ENCODE measurements at places on chromosomes 1 and 21. TPM values are rescaled to one million over a fixed set of nuclear protein-coding genes. Genes with fewer than 3 reads are reported as not detected.

GRCh38 chr1:180173952-180174351 is 19.3 kb downstream of the QSOX1 start:
- H3K27me3 ChIP-seq, result no peaks in the 10 kb centered on the region
- H3K27ac ChIP-seq, result peak overlapping the region; percentile 10
- H3K4me1 ChIP-seq, result peaks cover 35% of the 10 kb centered on the region
- H3K36me3 ChIP-seq, result no peaks in the 10 kb centered on the region
- DNase-seq, result no peak

DNA sequence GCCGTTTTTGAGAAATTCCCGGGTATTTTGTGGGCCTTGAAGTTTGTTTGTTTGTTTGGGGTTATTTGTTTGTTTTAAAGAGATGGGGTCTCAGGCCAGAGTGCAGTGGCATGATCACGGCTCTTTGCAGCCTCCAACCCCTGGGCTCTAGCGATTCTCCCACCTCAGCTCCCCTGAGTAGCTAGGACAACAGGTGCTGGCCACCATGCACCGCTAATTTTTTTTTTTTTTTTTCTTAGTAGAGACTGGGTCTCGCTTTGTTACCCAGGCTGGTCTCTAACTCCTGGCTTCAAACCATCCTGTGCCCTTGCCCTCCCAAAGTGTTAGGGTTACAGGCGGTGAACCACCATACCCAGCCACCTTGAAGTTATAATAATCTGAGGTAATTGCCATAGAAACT is 2.0 kb downstream of the CHTOP start:
- DNase-seq, result no peak
- no peaks in the 10 kb centered on the region for H3K27me3 ChIP-seq
- H3K36me3 ChIP-seq, result peaks cover 48% of the 10 kb centered on the region

GRCh38 chr1:3054474-3054873 is 14.5 kb upstream of the PRDM16 start:
- no peaks in the 10 kb centered on the region for H3K27me3 ChIP-seq
- H3K4me1 ChIP-seq, result no peaks in the 10 kb centered on the region
- no peaks in the 10 kb centered on the region for H3K36me3 ChIP-seq
- no peak overlapping the region for H3K4me3 ChIP-seq
- DNase-seq, result no peak

- H3K36me3 ChIP-seq, result no peaks in the 10 kb centered on the region
- DNase-seq, result no peak
- H3K27ac ChIP-seq, result peak overlapping the region; percentile 82
- H3K27me3 ChIP-seq, result no peaks in the 10 kb centered on the region
- H3K4me1 ChIP-seq, result peaks cover 35% of the 10 kb centered on the region
These were observed 9.9 kb upstream of the MAPKAPK2 start for GRCh38 chr1:206674745-206675175.

DNA sequence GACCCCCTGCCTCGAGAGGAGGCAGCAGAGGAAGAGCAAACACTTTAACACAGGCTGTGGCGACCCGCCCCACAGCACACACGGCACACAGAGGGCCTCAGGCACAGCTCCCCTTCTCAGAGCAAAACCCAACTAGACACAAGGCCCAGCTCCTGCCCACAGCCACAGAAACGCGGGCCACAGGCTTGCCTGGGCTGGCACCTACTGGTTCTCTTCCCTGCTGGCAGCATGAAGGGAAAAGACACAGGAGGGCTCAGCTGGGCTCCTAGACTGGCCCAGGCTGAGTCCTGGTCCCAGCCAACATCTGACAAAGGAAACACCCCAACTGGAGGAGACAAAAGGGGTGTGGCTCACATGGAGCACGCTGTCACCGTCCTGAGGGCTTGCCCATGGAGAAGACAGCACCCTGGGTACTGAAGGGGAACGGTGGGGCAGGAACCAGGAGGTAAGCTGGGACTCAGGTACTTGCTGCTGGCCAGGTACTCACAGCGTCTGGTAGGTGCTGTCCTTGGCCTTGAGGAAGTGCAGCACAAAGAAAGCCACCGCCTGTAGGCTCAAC is 3.5 kb downstream of the CD164L2 start:
- peak overlapping the region; percentile 77 for H3K27ac ChIP-seq
- DNase-seq, result no peak
- no peak overlapping the region for H3K4me3 ChIP-seq
- no peaks in the 10 kb centered on the region for H3K36me3 ChIP-seq
- H3K27me3 ChIP-seq, result no peaks in the 10 kb centered on the region
- peaks cover 66% of the 10 kb centered on the region for H3K4me1 ChIP-seq

DNA sequence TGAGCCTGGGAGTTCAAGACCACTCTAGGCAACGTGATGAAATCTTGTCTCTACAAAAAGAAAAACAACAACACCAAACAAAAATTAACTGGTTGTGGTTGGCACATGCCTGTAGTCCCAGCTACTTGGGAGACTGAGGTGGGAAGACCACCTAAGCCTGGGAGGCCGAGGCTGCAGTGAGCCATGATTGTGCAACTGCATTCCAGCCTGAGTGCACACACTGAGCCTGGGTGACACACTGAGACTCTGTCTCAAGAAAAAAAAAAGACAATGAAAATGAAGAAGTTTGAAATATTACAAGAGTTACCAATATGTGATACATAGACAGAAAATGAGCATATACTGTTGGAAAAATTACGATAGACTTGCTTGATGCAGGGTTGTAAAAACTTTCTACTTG is 31.9 kb downstream of the PDC start:
- no peak for DNase-seq
- no peaks in the 10 kb centered on the region for H3K27me3 ChIP-seq
- no peak overlapping the region for H3K27ac ChIP-seq
- H3K4me3 ChIP-seq, result no peak overlapping the region
- H3K36me3 ChIP-seq, result no peaks in the 10 kb centered on the region
- H3K4me1 ChIP-seq, result no peaks in the 10 kb centered on the region

DNA sequence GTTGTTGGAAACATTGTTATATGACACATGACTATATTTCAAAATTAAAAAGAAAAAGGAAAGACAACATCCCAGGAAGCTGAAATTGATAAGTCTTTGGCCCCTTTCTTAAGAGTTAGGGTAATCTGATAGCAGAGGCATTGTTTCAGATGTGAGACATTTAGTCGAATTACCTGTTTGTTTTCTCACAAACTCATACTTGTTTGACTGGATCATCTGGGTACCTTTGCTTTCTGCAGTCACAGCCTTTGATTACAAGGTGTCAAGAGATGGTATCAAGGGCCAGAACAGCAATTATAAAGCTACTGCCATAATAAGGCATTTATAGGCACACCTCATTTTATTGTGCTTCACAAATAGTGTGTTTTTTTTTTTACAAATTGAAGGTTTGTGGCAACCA is 136.3 kb downstream of the DUSP10 start:
- no peak for DNase-seq
- H3K4me3 ChIP-seq, result no peak overlapping the region
- H3K27ac ChIP-seq, result no peak overlapping the region
- H3K36me3 ChIP-seq, result no peaks in the 10 kb centered on the region

DNA sequence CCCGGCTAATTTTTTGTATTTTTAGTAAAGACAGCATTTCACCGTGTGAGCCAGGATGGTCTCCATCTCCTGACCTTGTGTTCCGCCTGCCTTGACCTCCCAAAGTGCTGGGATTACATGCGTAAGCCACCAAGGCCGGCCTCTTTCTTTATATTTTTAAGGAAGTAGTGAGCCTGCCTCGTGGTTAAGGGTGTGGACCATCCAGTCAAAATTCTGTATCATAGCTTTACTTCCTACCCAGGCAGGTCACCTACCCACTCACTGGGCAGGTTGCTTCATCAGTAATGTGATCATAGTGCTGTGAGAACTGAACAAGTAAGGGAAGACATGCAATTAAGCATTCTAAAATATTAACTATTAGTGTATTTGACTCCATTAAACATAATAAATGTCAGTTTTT is 8.1 kb upstream of the ACOT7 start:
- no peak for DNase-seq
- no peaks in the 10 kb centered on the region for H3K27me3 ChIP-seq
- no peak overlapping the region for H3K4me3 ChIP-seq
- H3K4me1 ChIP-seq, result no peaks in the 10 kb centered on the region

The ARMH1 gene
- total RNA-seq, result not detected

All from vagina (tissue), 2 donors.